ENCODE measurements at places on chromosomes 7 and 10.

DNA sequence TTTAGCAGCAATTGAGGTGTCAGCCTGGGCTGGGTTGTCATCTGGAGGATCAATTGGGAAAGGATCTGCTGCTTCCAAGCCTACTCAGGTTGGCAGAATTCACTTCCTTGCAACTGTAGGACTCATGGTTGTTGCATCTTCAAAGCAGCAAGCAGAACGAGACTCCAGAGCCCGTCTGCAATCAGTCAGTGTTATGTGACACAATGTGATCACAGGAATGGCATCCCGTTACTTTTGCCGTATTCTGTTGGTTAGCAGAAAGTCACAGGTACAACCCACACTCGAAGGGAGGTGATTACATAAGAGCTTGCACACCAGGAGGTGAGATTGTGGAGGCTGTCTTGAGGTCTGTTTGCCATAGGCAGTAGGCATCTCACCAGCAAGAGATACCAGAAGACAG, 15.4 kb upstream of the LYZL1 start:
- DNase-seq = no peak

- no peak for DNase-seq
These were observed 3.3 kb downstream of the AVPI1 start for GRCh38 chr10:97683556-97684367.

GRCh38 chr7:38584443-38585210, 46.5 kb downstream of the AMPH start:
- no peak for DNase-seq

DNA sequence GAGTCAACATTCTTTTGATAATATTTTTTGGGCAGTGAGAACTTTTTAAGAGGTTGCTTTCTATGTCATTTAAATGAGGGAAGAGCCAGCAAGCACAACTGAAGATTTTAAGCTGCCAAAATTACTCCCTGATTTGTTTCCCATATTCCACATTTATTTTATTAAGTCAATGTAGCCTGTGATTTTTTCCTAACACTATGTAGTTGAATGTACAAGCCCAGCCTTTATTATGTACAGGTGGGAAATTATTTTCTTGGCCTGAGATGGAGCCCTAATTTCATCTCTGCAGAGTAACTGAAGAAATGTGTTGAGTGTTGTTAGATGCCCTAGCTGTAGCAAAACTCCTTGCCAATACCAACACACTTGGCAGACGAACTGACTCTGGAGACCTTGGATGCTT, 83.1 kb upstream of the MINDY3 start:
- DNase-seq = no peak

GRCh38 chr7:30093420-30093952, 41.3 kb upstream of the MTURN start:
- DNase-seq = no peak

DNA sequence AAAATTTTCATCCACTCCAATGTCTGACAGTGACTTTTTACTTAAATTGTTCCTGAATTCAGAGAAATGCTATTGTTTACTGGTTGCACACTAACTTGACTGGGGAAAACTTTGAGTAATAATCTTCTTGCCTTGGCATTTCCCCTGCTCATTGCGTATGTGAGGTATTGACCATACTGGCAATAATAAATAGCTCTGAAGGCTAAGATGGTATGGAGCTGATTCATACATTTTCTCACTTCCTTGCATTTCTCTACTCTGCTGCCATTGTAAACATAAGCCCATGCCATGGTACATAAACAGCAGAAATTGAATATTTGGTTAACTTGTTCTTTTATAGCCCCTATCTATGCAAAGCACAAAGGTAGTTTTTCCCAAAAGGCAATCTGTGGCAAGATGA, 290.0 kb downstream of the RNLS start:
- DNase-seq = no peak

Data from activated T-cell treated with anti-CD3 and anti-CD28 coated beads for 4 hours (primary cell).